Inflammatory macrophage treated with lipopolysaccharide for 4 hours (primary cell): ENCODE measurements at places on chromosomes 2 and 18.
A peak's percentile ranks its signal among the peaks of the same experiment; 100 is the strongest.

GRCh38 chr2:65275141-65275915 is 47.7 kb downstream of the ACTR2 start:
- DNase-seq = no peak

GRCh38 chr2:65353927-65354326 is 78.5 kb downstream of the SPRED2 start:
- peak; percentile 83 for DNase-seq

GRCh38 chr2:63287956-63288355 is 237.3 kb downstream of the OTX1 start:
- DNase-seq = no peak

DNA sequence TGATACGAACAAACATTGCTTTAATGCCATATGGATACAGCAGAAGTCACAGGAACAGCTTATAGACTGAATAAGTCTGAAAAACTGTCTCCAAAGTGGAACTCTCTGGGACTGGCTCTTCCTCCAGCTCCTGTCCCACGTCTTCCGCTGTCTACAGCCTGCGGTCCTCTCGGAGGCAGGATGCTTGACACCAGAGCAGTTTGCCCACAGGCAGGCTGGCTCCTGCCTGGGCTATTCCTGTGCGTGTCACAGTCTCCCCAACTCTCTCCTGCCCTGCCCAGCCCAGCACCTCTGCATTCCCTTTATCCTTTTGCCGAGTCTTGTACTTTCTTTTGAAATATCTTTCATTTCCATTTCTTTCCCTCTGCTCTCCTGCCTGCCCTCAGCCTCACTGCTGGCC is 234.1 kb downstream of the FHOD3 start:
- no peak for DNase-seq

DNA sequence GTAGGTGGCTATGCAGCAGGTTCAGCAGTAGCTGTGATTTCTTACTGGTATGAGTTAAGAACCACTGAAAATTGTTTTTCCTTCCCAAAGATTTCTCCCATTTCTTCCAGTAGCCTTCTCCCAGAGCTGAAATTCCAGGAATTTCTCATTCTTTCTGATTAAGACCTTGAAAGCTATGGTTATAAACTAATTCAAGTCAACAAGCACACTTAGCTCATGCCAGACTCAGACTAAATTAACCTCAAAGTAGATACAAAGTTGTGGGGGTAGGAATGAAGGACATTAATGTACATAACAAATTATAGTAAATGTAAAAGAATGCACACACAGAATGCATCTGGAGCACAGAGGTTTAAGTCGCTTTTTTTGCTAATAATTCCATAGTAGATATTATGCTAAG is 103.6 kb upstream of the SOX11 start:
- DNase-seq = no peak
